Fibroblast of upper back skin (primary cell): ENCODE measurements at places on chromosomes 1 and 21.

DNA sequence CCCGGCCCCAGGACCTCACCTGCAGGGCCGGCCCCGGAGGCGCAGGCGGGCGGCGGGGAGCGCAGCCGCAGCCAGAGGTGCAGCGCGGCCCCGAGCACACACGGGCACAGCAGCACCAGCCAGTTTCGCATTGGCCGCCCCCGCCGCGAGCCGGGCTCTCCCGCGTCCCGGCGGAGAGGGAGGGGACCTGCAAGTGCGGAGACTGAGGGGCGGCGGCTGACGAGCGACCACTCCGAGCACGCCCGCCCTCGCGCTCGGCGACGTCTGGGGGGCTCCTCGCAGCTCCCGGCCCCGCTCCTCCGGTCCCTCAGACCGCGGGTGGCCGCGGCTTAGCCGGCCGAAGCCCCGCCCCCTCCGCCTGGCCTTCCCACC is at the start of gene B3GALNT2:
Gene B3GALNT2, minus strand, starts transcription at position 331 of the 372 bp plus-strand sequence. Its CDS starts 200 bp downstream, at position 131.
- DNase-seq, result no peak

DNA sequence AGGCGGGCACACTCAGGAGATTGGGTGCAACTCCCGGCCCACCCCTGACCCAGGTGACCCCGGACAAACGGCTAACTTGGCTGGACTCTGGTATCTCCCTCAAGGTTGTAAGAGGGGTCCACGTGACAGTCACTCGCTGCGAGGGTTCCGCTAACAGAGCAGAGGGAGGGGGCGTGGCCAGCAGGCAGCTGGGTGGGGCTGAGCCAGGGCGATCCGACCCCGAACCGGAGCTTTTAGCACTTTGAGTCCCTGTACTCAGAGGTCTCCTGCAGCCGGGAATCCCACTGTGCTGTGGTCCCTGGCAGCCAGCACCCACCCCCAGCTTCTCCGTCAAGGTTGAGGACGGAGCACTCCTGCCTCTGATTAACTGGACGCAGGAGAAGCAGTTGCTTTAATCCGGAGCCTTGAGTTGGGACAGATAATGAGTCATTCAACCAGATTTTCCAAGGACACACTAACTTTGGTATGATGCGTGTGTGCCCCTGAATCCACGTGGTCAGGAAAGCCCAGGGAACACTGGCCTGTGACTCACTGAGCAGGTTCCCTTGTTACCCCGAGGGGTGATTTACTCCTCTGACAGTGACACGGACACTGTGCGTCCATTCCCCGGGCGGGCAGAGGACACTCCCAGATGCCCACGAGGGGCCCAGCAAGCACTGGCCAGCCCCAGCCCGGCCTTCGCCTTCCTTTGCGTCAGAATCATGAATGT is 16.8 kb downstream of the TRPM2 start:
- DNase-seq, result peak; percentile 23

DNA sequence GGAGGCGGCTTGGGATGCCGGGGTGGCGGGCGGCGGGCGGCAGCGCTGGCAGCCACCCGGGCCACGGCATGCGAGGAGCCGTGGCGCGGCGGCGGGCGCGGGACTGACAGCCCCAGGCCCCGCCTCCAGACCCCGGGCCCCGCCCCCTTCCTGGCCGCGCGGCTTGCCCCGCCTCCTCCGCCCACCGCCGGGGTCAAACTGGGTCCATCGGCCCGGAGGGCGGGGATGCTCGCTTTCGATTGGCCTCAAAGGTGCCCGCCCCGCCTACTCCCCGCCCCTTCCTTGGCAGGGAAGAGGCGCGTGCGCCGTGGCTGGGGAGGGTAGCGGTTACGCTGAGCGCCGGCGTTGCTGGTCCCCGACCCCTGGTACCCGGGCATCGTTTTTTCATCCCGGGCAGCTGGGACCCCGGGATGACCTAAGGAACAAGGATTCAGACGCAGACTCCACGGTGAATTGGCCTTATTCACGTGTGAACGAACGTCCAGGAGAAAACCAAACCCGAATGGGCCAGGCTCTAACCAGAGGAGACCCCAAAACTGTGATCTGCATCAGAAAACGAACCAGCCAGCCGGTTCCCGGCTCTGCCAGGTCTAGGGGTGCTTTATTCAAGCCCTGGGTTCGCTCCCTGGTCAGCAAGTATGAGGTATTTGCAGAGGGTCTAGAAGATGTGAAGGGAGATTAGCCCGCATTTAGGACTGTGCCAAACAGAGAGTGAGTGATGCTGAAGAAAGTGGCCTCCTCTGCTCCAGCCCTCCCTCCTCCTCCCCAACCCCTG is 117.2 kb upstream of the GUCA2B start:
- DNase-seq, result peak; percentile 93

DNA sequence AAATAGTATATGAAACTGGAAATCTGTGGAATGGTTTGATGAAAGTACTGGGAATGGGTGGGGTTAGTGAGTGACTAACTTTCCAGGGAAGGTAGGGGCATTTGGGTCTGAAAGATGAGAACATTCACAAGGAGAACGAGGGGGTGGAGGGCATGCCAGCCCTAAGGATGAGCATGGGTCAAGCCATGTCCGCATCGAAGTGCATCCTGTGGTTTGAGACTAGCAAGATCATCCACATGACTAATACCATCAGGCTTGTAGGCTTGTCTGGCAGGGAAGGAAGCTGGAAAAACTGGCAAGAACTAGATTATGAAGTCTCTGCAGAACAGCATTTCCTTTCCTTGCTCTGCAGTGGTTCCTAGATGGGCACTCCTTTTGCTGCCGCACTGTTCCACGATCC is 70.4 kb upstream of the UBE2U start:
- peak; percentile 88 for DNase-seq
